ENCODE measurements at places on chromosomes 11 and 22.

- no peak for DNase-seq
Observed at GRCh38 chr11:107916671-107917241, 11.5 kb upstream of the RAB39A start.

GRCh38 chr11:38005597-38005996 is 1407.6 kb upstream of the RAG2 start:
- no peak for DNase-seq

DNA sequence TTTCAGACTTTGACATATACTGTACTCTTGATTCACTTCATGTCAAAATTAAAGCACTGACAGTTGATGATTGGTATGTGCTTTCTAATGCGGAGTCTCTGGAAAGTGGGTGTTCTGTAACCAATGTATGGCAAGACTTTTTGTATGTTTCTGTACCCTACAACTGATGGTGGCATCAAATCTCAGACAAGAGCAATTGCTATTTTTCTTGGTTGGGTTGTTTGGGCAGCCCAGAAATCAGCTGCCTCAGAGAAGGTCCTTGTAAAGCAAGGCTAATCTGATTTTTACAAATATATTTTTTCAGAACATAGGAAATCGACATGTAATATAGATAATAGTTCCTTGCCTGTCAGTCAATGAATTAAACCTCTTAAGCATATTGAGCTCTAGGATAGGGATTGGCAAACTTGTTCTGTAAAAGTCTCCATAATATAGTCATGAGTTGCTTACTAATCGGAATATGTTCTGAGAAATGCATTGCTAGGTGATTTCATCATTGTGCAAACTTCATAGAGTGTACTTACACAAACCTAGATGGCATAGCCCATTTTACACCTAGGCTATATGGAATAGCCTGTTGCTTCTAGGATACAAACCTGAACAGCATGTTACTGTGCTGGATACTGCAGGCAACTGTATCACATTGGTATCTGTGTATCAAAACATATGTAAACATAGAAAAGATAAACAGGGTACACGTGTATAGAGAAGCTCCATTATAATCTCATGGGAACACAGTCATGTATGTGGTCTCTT is 10.2 kb upstream of the OOSP4A start:
- no peak for DNase-seq

DNA sequence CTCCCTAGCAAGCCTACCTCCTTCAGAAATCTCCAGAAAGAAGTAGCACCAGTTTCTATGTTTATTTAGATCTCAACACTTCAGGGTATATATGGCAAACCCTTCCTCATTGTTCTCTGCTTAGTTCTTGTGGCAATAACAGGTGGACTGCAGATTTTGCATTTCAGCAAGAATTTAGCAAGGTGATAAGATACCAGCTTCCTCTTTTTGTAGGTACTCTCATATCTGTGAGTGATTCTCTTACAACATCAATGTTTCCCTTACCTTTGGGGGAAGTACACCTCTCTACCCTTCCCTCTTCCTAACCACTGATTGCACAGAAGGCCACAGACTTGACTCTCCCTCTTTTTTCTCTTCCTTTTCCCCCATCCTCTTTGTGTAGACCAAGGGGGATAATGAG is 230.9 kb upstream of the SESN3 start:
- DNase-seq: no peak

GRCh38 chr11:133930767-133931448 is 25.9 kb downstream of the IGSF9B start:
- no peak for DNase-seq

- no peak for DNase-seq
Observed at GRCh38 chr22:36881504-36882245, 20.9 kb downstream of the NCF4 start.

DNA sequence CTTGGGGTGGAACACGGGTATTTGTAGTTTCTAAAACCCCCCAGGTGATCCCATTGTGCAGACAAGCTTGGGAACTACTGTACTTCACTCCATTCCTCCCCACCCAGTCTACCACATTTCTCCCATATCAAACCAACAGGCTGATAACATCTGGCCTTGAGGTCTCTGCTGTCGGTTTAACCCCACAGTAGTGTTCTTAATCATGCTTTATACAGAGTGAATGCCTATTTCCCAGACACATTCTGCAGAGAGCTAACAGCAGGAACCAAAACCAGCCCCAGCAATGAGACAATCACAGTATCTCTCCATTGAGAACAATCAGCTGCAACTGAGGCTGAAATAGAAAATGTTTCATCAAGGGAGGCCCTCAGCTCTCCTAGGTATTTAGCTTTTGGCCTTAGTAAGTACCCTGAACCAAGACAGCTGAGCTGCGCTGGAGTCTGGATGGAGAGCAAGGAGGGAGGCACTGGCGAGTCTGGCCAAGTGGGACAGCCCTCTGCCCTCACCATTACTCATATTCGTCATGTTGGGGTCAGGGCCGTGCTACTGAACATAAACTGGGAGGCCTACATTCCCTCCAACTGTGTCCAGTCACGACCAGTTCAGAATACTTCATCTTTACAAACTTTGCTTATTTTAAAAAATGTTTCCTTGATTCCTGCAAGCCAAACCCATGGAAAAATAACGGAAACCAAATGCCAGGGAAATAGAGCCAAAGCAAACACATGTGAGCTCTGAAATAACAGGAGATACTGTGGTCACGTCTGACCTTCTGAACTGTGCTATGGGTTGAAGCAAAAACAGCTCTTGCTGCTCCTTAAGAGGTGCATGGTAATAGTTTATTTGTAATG is 81.0 kb downstream of the CCDC34 start:
- peak; percentile 55 for DNase-seq

GRCh38 chr22:31393893-31394292 is 5.5 kb upstream of the DRG1 start:
- DNase-seq: no peak

- DNase-seq: no peak
Observed at GRCh38 chr11:34299284-34299972, 58.4 kb downstream of the ABTB2 start.

GRCh38 chr22:44482776-44483175 is 15.3 kb downstream of the RTL6 start:
- DNase-seq: no peak

DNA sequence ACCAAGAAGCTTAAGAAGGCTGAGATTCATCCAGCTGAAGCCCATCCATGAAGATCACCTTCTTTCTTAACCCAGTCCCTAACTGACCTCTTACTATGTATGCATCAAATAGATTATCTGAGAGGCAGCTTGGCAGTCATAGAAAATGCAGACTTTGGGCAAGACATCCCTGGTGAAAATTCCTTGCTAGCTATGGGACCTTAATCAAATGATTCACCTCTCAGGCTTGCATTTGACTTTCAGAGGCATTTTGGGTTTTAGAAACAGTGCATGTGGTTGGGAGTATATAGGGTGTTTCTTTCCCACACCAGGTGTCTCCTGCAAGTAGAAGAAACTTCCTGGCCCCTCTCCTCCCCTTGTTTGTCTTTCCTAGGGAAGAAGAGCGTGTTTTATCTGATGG is 188.5 kb upstream of the ISX start:
- DNase-seq: no peak

- no peak for DNase-seq
Observed at GRCh38 chr22:39617342-39617741, 46.8 kb downstream of the CACNA1I start.

GRCh38 chr11:19982774-19983495 is 177.3 kb downstream of the DBX1 start:
- no peak for DNase-seq

- DNase-seq: no peak
Observed at GRCh38 chr22:21022955-21023614, 8.1 kb downstream of the P2RX6 start.

DNA sequence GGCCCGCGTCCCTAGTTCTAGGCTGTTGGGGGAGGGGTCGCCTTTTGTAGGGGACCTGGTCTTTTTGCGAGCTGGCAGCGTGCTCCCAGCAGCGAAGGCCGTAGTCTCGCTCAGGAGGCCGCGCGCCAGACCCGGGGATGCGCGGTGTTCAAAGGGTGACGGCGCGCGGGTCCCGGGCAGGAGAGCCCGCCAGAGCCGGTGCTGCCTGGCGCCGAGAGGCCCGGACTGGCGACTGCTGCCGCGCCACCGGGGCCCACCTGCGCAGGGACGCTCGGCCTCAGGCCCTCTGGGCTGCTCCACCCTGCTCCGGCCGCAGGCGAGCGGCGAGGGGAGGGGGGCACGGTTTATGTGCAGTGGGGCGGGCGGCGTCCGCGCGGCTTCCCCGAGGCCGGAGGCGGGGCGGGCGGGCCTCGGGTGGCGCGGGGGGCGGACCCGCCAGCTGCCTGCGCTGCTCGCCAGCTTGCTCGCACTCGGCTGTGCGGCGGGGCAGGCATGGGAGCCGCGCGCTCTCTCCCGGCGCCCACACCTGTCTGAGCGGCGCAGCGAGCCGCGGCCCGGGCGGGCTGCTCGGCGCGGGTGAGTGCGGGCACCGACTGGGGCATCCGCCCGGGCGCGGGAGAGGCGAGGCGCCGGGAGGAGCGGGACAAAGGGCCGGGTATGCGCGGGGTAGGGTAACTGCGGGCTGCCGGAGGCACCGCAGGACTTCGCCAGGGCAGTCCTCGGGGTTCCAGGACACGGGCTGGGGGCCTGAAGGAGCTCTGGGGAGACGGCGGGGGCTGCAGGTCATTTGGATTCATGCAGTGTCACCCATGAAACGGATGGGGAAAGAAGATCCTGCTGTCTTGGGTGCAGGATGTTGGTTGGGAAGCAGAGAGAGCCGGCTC is at the start of gene PRSS23:
Gene PRSS23, plus strand, starts transcription at position 467 of the 884 bp plus-strand sequence. CDS start 7,102 bp downstream, outside the sequence.
- DNase-seq: peak; percentile 52

Measured in heart right ventricle (tissue), 16 donors.